ENCODE measurements at places on chromosomes 7 and 10.
A peak's percentile ranks its signal among the peaks of the same experiment; 100 is the strongest.

- peak; percentile 20 for DNase-seq
Observed at GRCh38 chr10:22251751-22252223, 34.0 kb upstream of the EBLN1 start.

DNA sequence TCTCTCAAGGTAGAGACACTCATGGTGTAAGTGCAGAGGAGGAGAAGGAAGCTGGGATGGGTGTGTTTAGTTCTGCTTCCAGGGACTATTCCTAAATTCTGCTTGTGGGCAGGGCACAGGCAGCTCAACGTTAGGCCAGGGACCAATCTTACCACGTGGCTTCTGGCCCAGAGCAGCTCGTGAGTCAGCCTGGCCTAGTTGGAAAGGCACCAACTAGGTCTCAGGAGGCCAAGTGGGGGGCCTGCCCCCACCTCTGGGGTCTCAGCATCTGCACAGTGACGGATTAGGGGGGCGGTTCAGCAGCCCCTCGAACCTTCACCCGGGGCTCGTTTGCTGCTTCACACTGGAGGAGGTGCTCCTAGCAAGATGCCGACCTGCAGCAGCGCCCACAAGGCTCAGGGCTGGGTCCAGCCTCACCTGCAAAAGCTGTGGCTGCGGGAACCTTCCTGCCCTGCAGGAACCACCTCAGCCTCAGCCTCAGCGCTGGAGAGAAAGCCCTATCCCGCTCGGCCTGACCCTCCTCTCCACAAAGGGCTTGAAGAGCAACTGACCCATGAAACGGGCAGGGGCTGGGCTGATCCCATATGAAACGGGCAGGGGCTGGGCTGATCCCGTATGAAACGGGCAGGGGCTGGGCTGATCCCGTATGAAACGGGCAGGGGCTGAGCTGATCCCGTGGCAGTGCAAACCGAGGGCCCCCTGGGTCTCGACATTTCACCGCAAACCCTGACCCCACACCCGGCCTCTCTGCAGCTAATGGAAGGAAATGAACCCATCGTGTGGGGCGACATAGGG lies 447.4 kb downstream of the DNAJB6 start:
- DNase-seq = no peak

DNA sequence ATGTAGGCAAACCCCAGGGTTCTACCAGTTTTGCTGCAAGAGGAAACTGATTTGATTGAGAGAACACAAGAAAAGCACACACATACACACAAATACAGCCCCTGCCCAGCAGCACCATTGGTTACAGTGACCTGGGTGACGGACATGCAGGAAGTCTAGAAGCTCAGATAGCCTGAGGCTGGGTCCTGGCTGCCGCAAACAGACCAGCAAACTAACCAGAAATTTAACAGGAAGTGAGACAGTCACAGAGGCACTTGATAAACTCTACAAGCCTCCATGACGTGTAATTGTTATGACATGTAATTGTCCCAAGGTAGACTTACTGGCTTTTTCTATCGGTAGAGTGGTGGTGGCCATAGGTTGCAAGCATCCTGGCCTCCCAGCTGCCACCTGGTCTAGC lies 58.9 kb downstream of the PRKAR2B start:
- no peak for DNase-seq

DNA sequence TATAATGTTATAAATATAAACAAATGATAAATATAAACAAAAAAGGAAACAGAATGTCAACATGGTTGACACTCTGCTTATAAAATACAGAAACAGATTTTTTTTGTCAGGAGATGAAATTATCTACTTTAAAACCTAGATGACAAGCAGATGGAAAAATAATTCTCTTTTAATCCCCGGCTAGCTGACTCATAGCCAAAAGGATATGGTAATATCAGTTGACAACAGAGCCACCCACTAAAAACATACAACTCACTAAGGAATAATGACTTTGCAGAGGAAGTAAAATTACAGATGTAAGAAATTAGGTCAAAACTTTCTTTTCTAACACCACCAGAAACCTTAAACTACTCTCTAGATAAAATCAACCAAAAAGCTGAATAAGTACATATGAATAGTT lies 131.1 kb upstream of the ABCB5 start:
- DNase-seq = no peak

DNA sequence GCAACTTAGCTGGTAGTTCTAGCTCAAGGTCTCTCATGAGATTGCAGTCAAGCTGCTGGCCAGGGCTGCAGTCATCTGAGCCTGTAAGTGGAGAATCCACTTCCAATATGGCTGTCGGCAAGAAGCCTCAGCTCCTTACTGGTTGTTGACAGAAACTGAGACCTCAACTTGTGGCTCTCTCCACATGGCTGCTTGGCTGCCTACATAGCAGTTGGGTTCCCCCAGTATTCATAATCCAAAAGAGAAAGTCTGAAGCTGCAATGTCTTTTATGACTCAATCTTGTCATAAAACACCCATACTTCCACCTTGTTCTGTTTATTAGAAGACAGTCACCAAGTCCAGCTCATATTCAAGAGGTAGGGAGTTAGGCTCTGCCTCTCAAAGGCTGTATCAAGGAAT lies 334.9 kb upstream of the KMT2E start:
- DNase-seq = no peak

- DNase-seq = no peak
Observed at GRCh38 chr7:122719010-122719578, 16.4 kb upstream of the RNF148 start.

- no peak for DNase-seq
Observed at GRCh38 chr10:26389533-26389932, 48.6 kb upstream of the APBB1IP start.

- no peak for DNase-seq
Observed at GRCh38 chr10:57952741-57953140, 315.0 kb downstream of the IPMK start.

GRCh38 chr10:80284522-80284921 lies 4.9 kb downstream of the MAT1A start:
- DNase-seq = no peak

- DNase-seq = no peak
Observed at GRCh38 chr7:32217341-32218153, 147.3 kb upstream of the PDE1C start.

GRCh38 chr7:39609935-39610263 lies 13.5 kb upstream of the RALA start:
- no peak for DNase-seq

DNA sequence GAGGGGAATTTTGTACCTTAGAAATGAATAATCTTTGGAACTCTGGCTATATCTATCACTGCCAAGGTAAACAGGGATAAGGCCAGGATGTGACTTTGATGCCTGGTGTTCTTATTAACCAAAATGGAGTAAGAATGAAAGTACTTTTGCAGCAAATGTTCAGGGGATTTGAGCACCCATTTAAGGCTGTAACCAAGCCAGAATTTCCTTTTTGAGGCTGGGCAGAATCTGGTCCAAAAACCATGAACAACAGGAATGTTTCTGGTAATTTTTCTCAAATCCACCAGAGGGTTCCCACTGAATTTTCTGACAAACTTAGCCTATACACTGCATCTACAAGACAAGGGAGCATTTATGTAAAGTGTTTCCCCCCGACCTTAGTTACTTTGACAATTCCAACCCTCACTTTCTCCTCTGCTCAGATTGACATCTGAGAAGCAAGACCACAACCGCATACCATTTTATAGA lies 120.6 kb downstream of the BAMBI start:
- no peak for DNase-seq

GRCh38 chr7:41007351-41007751 lies 695.5 kb downstream of the INHBA start:
- DNase-seq = no peak

GRCh38 chr7:82477733-82478515 lies 34.3 kb upstream of the CACNA2D1 start:
- no peak for DNase-seq

- DNase-seq = no peak
Observed at GRCh38 chr7:122217125-122217524, 73.1 kb upstream of the AASS start.

- no peak for DNase-seq
Observed at GRCh38 chr10:51955696-51956095, 256.3 kb upstream of the CSTF2T start.
